ENCODE measurements at places on chromosomes 2 and 18.

DNA sequence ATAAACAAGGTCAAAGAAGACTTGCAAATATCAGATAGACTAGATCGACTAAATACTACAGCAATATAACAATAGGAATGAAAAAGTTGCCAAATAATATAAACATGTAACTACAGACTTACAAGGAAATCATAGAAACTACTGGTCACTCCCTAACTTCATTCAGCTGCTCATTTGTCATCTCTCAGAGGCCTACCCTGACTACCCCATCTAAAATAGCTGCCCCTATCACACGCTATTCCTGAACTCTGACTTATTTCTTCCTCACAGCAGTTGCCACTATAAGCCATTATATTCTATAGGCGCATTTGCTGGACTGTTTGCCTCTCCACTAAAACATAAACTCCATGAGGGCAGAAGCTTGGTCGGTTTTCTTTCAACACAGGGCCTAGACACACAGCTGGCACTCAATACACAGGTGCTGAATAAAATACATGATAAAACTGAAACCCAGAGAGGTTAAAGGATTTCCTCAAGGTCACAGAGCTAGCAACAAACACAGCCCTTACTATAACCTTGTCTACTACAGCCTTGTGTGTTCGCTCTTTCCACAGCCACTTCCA is 1.8 kb downstream of the STRN start:
- no peak for DNase-seq

GRCh38 chr18:47944972-47945852 is 14.8 kb upstream of the SMAD2 start:
- no peak for DNase-seq

- DNase-seq: no peak
Measured at GRCh38 chr2:237546040-237546875, 20.1 kb upstream of the PRLH start.

DNA sequence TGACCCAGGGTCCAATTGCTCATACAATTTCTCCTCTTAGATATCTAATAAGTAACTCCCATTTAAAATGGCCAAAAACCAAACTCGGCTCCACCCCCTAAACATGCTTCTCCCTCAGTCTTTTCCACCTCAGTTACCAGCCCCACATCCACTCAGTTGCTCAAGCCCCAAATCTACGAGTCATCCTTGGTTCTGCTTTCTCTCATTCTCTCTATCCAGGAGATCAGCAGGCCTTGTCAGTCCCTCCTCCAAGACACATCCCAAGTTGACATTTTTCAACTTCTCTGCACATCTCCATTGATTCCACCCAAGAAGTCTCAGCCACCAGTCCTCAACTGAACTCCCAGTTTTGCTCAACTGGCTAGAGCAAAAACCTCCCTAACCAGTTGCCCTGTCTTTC is 40.5 kb upstream of the RTN4 start:
- DNase-seq: no peak

GRCh38 chr2:98847853-98848252 is 88.2 kb downstream of the CRACDL start:
- no peak for DNase-seq

GRCh38 chr2:1047485-1047884 is 96.8 kb downstream of the SNTG2 start:
- DNase-seq: no peak

GRCh38 chr18:37624318-37624717 is 58.7 kb upstream of the CELF4 start:
- DNase-seq: no peak

- no peak for DNase-seq
Measured at GRCh38 chr2:221767106-221768012, 195.3 kb upstream of the EPHA4 start.

GRCh38 chr2:134683561-134684112 is 35.2 kb downstream of the TMEM163 start:
- no peak for DNase-seq

DNA sequence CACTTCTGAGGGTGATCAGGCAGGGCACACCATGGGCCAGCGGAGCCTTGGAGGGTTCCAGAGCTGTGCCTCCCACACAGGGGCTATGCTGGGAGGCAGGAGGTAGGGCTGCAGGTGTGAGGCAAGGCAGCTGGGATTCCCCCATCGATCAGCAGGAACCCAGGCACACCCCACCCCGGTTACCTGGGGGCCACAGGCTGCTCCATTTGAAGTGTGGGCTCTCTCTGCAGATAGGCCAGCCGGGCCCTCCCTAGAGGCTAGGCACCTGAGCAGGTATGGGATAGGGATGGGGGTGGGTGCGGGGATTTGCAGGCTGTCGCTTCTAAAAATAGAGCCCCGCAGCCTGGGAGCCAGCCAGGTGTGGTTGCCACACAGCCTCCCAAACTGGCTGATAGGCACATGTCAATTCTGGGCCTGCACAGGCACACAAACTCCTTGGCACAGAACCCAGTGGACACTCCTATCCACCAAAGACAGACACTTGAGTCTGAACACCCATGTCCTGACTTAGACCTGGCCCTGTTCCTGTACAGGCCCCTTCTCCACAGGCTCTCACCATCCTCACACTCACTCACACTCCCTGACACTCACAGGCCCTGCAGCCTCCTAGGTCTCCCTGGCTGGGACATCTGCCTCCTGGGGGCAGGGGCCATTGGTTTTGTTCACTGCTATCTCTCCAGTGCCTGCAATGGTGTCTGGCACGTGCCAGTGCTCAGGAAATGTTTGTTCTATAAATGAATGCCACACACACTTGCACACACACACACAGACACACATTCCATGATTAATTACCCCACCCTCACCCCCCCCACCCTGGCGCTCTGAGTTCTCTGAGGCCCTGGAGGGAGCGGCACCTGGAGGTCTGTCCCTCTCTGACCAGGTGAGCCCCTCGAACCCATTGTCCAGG is 73.4 kb downstream of the ZFP36L2 start:
- DNase-seq: no peak

DNA sequence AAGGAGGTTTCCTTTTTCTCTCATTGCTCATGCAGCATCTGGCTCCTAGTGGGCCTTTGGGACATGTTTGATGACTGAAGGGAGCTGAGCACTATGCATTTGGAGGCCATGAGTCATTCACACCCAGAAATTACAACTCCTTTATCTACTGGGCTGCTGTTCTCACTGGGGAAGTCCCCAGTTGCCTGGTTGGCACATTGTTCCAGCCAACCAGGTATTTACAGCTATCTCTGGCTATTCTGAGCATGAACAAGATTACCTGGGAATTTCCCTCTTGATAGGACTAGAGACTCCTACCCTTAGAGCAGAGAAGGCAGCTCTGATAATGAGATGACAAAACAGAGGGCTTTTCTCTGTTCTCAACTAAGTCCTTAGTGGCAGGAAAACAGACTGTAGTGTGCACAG is 206.5 kb downstream of the SETBP1 start:
- peak; percentile 53 for DNase-seq

GRCh38 chr2:45014016-45014702 is 4.9 kb upstream of the SIX2 start:
- DNase-seq: no peak

DNA sequence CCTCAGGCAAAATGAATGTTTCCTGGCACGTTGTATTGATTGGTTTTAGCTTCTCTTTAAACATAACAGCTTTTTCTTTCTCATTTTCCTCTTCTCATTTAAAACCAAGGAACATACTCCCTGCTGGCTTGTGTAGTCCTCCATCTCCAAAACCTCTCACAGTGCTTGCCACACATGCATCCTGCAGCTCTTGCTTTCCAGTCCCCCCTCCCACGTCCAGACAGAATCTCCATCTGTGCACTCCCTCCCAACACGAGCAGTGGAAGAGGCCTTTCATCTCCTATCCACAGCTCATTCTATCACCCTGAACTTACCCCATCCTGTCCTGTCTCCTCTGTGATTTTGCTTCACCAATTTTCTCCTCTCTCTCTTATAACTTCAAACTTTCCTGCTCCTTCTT is 99.6 kb upstream of the THSD7B start:
- DNase-seq: no peak

- DNase-seq: no peak
Measured at GRCh38 chr2:131035112-131035825, 58.0 kb downstream of the FAM168B start.

GRCh38 chr2:133591164-133591563 is 22.9 kb upstream of the NCKAP5 start:
- DNase-seq: no peak

- DNase-seq: no peak
Measured at GRCh38 chr2:201880993-201881611, 74.8 kb downstream of the CDK15 start.

DNA sequence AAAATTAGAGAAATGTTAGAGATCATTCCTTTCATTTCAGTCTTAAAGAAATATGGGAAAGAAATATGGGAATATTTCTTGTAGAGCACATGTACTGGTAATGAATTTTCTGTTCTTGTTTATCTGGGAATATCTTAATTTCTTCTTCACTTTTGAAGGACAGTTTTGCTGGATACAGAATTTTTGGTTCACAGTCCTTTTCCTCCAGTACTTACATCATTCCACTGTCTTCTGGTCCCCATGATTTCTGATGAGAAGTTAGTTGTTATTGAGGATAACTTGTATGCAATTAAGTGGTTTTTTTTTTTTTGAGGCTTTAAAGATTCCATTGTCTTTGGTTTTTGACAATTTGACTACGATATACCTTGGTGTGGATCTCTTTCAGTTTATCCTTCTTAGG is 11.0 kb downstream of the NEURL3 start:
- no peak for DNase-seq

GRCh38 chr2:30514134-30514847 is 67.2 kb downstream of the LCLAT1 start:
- no peak for DNase-seq

- no peak for DNase-seq
Measured at GRCh38 chr2:239669181-239669898, 268.5 kb upstream of the HDAC4 start.

- no peak for DNase-seq
Measured at GRCh38 chr2:45889053-45889452, 237.6 kb downstream of the PRKCE start.

DNA sequence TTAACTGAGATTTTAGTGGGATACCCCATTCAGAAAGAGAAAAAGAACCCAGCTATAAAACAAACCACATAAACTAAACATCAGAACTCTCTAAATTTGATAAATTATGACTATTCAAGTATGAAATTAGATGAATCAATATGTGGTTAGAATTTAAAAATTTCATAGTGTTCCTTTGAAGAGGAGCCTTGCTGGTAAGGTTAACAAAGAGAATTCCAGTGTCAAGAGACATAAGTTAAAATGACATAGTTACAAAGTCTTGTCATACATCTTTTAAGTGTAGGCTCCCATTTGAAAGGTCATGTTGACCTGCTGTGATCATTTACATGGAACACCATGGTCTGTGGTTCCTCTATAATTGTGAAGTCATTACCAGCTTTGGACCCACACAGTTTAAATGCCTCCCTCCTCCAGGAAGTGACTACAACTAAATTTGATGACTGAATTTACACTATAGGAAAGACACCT is 231.6 kb upstream of the ETAA1 start:
- DNase-seq: no peak

- no peak for DNase-seq
Measured at GRCh38 chr2:65979446-65979845, 455.5 kb upstream of the MEIS1 start.

GRCh38 chr2:15127876-15128275 is 433.3 kb downstream of the NBAS start:
- no peak for DNase-seq

DNA sequence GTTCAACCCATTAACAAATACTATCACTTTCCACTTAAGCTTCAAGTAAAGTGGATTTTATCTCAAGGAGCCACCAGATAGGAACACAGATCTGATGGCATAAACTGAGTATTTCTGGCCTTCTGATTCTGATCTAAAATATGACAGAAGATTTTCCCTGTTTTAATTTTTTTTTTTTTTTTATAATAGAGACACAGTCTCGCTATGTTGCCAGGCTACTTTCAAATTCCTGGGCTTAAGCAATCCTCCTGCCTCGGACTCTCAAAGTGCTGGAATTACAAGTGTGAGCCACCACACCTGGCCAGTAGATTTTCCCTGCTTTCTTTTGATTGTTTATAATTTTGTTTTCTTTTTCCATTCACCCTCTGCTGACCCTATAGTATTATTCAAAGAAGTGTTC is 36.6 kb upstream of the SLC30A6 start:
- no peak for DNase-seq

Data from stimulated activated CD8-positive, alpha-beta memory T cell treated with anti-CD3 and anti-CD28 coated beads, Interleukin-15, amount 100 ng/mL, for 48 hours (primary cell).